ENCODE measurements at places on chromosomes 12 and 14. TPM values are rescaled to one million over a fixed set of nuclear protein-coding genes. Genes with fewer than 3 reads are reported as not detected.

Gene POLR3B
- 4.8 TPM for total RNA-seq

Gene SLC38A4
- not detected for total RNA-seq

Gene PTGER2
- 9.9 TPM for total RNA-seq

Gene ANAPC7
- 29.6 TPM for total RNA-seq

Gene DCN
- total RNA-seq = 3,671 TPM

Gene PPP4R4
- 0.38 TPM for total RNA-seq

Gene CEBPE
- total RNA-seq = 0.68 TPM

Gene CLEC9A
- total RNA-seq = not detected

Gene MUCL1
- not detected for total RNA-seq

Gene KRT85
- not detected for total RNA-seq

Gene NRXN3
- total RNA-seq = 2.4 TPM

Gene RIMBP2
- total RNA-seq = not detected

Gene CLEC4E
- 4.1 TPM for total RNA-seq

Gene HOXC5
- 2.6 TPM for total RNA-seq

Gene CINP
- 22.8 TPM for total RNA-seq

Gene RTL1
- total RNA-seq = not detected

Measured in subcutaneous adipose tissue (tissue), 4 donors.